Activated T-cell treated with anti-CD3 and anti-CD28 coated beads for 48 hours (primary cell): ENCODE measurements at places on chromosomes 6 and 20.

DNA sequence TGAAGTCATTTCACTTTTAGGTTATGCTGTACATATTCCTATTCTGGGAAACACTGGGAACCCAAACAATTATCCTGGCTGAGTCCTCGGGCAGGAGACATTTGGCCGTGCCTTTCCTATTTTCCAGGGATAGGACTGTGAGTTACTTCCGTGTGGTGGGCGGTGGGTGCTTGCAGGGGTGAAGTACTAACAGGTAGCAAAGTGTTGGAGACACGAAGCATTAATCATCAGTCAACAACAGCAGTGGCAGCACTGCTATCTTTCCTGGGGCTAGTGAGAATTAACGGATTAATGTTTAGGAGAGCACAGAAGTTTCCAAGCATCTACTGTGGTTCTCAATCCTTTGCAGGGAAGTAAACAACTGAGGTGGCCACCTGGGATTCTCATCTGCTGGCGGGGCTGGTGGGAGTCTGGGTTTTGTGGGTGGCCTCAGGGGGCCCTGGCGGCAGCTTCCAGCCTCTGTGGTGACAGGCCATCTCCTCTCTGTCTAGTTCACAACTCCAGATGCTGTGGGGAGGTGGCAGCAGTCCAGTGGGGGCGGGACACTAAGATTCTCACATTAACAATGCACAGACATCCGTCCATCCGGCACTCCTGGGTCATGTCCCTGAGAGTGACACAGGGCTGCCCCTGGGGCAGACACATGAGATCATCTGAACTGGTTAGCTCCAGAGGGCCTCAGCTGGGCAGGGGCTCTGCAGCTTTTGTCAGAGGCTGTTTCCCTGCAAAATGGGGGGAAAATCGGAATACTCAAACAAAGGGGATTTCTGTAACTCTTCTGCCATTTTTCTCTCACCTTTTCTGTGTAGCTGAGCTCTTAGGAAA is 90.9 kb downstream of the GJA10 start:
- no peak for DNase-seq

GRCh38 chr6:165985806-165986299 is 181.8 kb downstream of the TBXT start:
- no peak for DNase-seq

DNA sequence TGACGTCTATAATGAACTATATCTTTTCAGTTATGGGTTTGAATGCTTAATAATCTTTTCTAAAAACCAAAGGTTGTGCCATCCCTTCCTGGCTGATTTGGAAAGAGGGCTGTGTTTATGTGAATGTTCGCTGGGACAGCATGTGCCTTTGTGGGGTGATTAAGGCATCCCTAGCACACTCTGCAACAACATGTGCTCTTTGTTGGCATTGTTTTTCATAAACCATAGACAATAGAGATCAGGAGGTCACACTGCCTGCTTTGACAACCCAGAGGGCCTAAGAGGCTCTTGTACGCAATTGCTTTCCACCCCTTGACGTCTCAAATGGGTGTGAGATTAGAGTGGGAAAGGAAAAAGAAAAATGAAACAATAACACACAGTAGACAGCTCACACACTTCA is 116.0 kb downstream of the LRRC1 start:
- no peak for DNase-seq

GRCh38 chr6:5704708-5705107 is 302.0 kb downstream of the NRN1 start:
- DNase-seq: no peak

- no peak for DNase-seq
Observed at GRCh38 chr20:35342154-35342769, 50.0 kb upstream of the FAM83C start.

DNA sequence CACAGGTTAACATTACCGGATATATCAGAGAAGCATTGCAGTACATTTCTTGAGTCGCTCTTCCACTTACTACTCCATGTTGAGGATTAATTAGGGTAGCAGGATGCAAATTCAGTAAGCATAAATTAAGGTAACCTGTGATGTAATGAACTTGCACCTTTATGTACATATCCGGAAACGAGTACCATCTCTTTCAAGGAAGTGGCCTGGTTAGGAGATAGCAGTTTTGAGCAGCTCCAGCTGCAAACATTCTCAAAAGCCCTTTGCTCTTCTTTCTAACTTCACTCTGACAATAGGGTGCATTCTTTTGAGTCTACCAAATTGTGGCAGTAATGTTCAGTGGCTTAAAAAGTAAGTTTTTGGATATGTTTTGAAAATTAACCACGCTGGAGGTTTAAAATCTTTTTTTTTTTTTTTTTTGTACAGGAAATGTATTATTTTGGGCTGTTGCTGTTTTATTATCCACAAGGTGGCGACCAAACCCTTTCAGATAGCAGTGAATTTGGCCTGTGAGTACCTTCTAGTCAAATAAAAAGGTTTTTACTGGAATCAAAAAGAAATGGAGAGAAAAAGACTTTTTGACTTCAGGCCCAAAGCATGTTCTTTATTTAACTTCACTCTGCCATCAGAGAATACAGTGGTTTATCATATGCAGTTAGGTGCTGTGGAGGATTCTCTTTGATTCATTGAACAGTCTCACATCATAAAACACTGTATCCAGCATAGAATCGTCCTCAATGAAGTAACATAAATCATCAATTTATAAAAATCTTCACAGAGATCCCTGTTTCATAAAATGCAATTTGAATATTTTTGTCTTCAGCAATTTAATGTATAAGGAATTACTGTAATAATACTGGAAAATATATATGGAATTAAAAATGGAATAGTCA is 8.9 kb downstream of the FAM217B start:
- no peak for DNase-seq

DNA sequence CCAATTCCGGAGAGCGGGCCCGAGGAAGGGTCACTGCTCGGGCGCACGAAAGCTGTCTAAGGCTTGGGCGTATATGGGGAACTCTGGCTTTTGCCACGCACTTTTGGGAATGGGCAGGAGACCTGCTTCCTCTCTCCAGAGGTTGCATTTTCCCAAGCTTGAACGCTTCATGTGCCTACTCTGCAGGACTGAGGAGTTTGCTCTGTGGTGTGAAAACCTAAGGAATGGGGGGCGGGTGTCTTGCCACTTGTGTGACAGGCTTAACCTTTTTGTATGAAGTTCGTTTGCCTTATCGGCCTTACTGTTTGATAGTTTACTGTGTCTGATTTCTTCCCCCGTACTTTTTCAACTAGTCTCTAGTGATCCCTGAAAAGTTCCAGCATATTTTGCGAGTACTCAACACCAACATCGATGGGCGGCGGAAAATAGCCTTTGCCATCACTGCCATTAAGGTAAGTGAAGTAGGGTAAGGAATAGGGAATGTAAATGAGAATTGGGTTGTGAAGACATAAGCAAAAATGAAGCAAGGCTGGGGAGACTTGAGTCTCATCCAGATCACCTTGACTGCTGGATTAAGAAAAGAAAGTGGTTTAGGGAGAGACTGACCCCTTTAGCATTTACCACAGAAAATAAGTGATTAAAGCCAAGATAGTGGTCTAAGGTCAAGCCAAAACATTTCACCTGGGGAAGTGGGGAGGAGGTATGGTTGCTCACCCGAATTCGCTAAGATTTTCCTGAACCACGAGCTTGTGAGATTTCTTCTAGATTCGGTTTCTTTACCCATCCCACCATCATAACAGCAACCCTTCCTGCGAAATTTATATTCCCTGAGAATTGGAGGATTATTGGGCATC is 627 bp downstream of the RPS18 start:
- no peak for DNase-seq

DNA sequence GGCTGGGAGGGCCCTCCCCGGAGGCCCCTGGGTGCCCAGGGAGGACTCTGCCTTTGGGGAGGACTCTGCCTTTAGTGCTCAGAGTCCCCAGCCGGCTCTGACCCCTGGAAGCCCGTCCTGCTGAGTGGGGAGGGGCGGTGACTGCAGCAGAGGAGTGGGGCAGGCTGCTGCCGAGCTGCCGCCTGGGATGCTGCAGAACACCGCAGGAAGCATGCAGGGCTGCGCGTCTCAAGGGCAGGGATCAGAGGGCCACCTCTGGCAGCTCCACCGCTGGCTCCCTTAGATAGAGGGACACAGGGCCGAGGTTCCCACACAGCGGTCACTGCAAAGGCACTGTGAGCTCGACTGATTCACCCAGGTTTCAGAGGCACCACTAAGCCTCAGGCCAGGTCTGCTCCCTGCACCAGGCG is 82.2 kb upstream of the GATA5 start:
- DNase-seq: no peak

DNA sequence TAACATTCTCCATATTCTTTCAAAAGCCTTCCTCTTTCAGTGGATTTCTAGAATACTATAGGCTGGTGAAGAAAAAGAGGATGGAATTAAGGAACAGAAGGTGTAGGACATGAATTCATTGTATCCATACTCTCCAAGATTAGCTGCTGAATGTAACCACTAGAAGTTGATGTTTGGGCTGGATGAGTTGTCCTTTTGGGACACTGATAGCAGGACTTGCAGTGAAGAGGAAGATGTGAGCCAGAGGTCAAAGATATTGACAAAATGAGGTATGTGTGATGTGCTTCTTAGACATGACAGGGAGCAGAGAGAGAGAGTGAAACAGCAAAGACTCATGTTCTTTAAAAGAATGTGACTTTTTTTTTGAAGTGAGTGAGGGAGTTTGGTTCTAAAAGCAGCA is 134.3 kb upstream of the MAN1A1 start:
- no peak for DNase-seq

GRCh38 chr6:123316733-123317323 is 319.9 kb downstream of the TRDN start:
- DNase-seq: no peak

DNA sequence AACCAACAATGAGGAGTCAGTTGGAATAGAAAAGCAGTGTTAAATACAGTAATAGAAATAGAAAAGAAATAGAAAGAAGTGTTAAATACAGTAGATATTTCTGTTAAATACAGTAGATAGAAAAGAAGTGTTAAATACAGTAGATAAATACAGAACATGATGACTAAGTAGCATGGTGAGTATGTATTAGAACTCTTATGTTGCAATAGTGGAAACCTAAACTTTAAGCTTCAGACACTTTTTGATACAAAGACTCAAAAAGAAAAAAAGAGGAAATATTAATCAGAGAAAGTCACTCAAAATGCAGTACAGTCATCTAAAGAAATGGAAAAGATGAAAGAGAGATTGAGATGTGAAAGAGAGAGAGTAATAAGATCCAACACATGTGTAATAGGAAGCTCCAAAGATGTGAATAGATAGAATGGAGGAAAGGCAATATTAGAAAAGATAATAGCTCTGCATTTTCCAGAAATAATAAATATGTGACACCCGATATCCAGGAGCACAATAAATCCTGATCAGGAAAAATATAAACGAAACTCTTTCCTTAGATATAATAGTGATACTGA is 131.5 kb upstream of the KCNK16 start:
- DNase-seq: no peak

GRCh38 chr6:16130437-16130891 is 1.6 kb downstream of the MYLIP start:
- no peak for DNase-seq

GRCh38 chr6:7138921-7139358 is 31.2 kb downstream of the RREB1 start:
- DNase-seq: no peak

DNA sequence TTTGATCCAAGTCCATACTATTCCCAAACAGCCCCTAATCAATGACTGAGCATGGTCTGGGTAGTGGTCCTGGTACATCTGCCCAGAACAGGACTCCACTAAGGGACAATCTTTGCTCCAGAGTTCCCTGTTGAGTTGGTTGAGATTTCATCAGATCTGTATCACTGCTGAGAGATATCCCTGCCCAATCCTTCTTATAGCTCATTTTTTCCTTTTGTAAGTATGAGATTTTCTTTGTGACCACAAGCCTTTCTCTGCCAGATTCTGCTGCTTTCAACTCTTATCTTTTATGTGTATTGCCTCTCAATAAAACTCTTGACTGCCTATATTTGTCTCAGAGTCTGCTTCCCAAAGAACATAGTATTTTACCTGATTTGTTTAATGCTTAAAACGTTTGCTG is 46.2 kb upstream of the LAMA2 start:
- no peak for DNase-seq

DNA sequence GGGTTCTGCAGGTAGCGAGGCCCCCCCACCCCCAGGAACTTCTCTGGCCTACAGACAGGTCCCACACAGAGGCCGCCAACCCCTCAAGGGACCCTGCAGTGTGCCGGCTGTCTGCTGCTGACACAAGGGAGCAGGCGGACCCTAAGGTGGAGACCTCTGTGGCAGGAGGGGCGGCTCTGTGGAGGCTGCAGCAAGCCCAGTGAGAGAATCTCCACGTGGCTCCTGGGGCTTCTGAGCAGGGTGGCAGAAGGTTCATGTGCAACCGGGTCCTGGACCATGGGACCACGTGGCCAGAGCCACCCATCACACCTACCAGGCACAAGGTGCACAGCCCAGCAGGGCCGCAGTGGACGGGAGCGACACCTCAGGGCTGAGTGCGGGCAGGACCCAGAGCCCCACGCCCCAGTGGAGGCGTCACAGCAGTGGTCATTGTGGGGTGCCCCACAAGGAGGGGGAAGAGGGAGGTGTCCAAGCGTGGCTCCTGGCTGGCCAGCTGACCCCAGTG is 4.3 kb downstream of the ARFRP1 start:
- no peak for DNase-seq

DNA sequence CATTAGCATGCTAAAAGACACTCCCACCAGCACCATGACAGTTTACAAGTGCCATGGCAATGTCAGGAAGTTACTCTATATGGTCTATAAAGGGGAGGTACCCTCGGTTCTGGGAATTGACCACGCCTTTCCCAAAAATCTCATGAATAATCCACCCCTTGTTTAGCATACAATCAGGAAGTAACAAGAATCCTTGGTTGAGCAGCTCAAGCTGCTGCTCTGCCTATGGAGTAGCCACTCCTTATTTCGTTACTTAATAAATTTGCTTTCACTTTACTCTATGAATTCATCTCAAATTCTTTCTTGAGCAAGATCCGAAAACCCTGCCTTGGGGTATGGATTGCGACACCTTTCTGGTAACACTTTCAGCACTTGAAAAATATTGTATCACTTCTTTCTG is 243.0 kb downstream of the BMP2 start:
- no peak for DNase-seq

GRCh38 chr6:63926950-63927927 is 291.6 kb downstream of the PHF3 start:
- DNase-seq: no peak

- no peak for DNase-seq
Observed at GRCh38 chr6:102355578-102355977, 962.1 kb downstream of the GRIK2 start.

GRCh38 chr6:27814665-27815424 is 97.4 kb downstream of the OR2B2 start:
- no peak for DNase-seq

GRCh38 chr20:53945478-53945877 is 124.9 kb downstream of the BCAS1 start:
- no peak for DNase-seq

DNA sequence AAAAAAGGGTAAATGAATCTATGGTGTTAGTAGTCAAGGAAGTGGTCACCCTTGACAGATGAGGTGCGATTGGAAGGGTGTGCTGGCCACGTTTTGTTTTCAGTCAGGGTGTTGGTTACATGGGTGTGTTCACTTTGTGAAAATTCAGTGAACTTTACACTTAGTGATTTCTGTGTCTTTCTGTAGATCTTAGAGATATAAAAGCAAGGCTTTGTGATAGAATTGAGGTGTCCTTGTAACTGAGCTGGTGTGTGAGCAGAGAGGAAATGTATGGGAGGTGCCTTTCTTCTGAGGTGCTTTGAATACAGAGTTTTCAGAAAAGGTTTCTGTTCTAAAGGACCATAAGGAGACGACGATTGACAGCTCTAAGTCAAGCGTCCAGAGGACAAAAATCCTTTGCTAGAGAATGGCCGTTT is 90.5 kb downstream of the SAMD3 start:
- peak; percentile 39 for DNase-seq

GRCh38 chr6:42375007-42375635 is 76.6 kb downstream of the TRERF1 start:
- no peak for DNase-seq
